ENCODE measurements at places on chromosomes 7 and 10.

- DNase-seq, result no peak
Measured at GRCh38 chr7:135831455-135832195, 83.0 kb upstream of the FAM180A start.

GRCh38 chr7:16900209-16900768 lies 18.5 kb upstream of the AGR3 start:
- no peak for DNase-seq

- peak; percentile 31 for DNase-seq
Measured at GRCh38 chr10:48414778-48415177, 108.3 kb downstream of the MAPK8 start.

- DNase-seq, result no peak
Measured at GRCh38 chr10:91571671-91572070, 61.2 kb downstream of the PPP1R3C start.

- no peak for DNase-seq
Measured at GRCh38 chr7:79458796-79459195, 5.3 kb upstream of the MAGI2 start.

DNA sequence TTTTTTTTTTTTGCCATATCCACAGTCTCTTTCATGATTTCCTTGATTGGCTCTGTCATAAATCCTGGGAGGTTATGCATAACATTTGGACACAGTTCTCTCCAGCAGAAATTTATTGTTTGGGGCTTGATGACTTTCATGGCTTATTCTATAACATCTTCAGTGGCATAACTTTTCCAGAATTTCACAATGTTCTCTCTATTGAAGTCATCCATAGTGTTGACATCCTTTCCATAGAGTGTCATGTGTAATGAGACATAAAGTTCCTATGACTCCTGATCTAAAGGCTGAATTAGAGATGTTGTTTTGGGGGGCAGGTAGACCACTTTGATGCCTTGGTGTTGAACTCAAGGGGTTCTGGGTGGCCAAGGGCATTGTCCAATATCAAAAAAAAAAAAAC lies 36.7 kb upstream of the STK17A start:
- DNase-seq, result no peak

GRCh38 chr7:3201306-3201705 lies 99.7 kb upstream of the SDK1 start:
- no peak for DNase-seq

DNA sequence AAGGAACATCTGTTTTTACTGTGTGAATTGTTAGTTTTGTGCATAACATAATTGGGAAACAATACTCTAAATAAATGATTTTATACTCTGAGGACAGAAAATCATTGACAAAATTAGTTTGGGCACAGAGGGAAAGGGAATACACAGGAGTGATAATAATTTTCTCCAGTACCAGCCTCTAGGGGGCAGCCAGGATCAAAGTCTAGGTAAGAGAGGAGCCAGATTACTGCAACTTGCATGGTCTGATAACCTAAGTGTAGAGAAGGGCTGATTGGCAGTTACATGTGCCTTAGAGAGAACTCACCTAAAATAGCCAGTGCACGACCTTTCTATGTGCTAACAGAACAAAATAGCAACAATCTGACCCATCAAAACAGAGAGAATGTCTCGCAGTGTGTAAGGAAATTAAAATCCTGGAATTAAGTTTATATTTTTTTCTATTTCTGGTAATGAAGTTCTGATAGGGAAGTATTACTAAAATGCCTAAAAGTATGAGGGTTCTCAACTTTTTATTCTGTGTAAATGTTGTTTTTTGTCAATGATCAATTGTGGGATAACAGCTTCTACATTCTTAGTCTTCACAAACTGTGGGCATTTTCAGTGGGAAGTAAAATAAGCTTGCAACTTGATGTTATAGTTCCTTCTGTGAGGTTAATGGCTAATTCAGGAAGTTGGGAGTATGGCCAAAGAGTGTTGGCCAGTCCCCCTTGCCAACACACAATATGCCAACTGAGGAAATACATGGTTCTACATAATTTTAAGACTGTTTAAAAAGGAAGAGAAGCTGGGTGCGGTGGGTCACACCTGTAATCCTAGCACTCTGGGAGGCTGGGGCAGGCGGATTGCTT lies 66.4 kb downstream of the EXOC6 start:
- peak; percentile 39 for DNase-seq

GRCh38 chr7:44793919-44794318 lies 2.6 kb upstream of the PPIA start:
- DNase-seq, result no peak

DNA sequence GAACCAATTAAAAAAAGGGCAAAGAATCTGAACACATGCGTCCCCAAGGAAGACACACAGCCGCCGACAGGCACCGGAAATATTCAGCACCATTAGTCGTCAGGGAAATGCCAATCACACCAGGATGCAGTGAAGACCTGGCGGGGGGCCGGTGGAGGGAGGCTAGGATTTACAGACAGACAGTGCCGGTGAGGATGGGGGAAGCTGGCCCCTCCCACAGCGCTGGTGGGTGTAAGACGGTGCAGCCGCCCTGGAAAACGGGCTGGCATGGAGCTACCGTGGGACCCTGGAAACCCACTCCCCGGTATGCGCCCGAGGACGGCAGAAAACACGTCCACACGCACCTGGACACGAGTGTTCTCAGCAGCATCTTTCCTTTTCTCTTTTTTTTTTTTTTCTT lies 4.8 kb upstream of the ADAP1 start:
- DNase-seq, result no peak

- no peak for DNase-seq
Measured at GRCh38 chr10:131803860-131804425, 96.9 kb upstream of the PPP2R2D start.
